KG1 (cell line): ENCODE measurements at places on chromosomes 1 and 21.

DNA sequence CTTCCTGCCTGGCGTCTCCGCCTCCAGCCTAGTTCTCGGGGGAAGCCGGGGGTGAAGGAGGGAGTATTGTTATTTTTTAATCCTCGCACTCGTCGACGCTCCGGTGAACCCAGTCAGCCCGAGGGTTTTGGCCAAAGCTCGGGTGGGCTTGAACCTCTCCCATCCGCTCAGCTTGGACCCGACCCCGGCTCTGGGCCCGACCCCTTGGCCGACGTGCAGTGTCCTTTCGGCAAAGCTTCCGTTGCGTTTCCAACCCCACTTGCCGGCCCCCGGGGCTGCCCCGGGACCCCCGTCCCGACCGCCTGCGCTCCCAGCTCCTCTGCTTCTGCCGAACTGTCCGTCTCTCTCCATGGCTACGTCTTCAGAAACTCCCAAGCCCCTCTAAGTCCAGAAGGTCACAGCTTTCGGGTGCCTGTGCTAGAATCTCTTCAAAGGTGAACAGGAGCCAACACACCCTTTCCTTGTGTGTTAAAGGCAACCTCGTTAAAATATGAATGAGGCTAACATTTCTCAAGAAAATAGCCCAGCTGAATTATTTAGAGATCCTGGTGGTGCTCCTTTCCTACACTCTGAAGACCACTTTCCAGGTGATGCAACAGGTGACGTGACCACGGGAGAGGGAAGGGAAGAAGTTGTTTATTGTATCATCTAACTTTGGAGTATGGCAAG is 647 bp downstream of the DESI2 start:
- DNase-seq = no peak

- DNase-seq = no peak
These were observed 320.1 kb downstream of the TPR start for GRCh38 chr1:186054932-186055331.

- no peak for DNase-seq
These were observed 4.9 kb upstream of the EPS15 start for GRCh38 chr1:51523931-51524330.

DNA sequence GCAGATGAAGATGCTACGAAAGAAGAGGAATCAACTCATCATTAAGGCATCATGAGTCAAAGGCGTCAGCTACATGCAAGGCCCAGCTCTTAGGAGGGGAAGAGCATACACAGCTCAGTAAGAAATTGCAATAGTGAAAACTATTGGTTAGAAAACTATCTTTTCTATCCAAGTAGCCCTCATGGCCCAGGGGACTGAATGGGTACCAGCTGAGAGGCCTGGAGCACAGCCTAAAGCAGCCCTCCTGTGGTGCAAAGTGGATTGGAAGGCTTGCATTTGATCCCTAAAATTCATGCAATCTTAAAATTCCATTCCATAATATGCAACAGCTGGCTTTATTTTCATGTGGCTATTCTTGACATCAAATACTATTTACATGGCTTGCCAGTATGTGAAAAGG is 251.8 kb upstream of the USP24 start:
- no peak for DNase-seq

DNA sequence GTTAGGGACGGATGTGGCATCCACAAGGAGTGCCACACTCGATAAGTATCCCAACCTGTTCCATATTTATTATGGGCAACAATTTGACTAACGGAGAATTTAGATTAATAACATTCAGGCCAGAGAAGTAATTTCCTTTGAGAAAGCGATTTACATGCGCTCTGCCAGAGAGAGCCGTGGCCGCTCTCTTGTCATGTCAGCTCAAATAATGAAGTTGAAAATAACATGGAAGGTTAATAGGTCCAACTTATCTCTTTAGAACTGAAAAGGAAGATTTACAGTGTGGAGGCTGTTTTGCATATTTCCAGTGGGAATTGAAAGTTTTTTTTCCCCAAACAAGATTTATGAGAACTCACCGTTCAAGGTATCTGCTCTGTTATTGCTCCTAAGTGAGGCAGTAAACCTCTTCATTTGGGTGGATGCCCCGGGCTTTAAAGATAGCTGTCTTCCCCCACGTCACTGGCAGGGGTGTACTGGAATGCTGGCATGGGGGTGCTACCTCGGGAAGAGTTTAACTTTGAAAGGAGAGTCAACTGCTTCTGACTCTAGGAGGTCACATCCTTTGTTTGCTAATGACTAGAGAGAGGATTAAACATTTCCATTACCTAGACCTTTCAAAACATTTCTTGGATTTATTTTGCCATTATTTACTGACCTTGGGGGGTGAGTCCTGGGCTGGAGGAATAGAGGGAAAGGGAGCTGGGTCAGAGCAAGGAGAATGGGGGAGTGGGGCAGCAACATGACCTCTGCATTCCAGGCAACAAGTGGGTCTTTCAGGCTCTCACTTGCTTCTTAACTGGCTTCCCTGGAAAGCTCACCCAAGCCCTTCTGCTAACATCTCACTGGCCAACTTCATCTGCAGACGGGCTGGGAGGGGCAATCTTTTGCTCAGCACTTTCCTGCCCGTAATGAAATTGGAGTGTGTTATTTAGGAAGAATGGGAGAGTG is 204.2 kb downstream of the CAMTA1 start:
- DNase-seq = no peak

DNA sequence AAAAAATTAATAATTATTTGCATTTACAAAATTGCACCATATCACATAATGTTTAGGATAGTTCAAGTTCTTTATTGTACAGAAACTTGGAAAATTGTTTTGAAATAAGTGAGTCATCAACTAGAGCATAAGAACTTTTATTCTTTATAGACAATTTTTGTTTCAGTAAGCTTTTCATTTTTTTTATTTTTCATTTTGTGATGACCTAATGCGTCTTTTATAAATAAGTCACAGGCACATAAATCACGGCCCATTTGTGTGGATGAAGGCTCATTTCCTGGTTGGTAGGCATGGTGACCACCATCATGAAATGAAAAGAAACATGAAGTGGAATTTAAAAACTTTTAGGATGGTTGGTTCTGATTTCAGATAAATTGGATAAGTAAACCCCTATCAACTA is 39.3 kb downstream of the SPAG17 start:
- DNase-seq = no peak

GRCh38 chr1:39046613-39047210 is 20.6 kb downstream of the NDUFS5 start:
- no peak for DNase-seq

GRCh38 chr1:27506703-27507102 is 16.7 kb upstream of the WASF2 start:
- DNase-seq = no peak

- no peak for DNase-seq
These were observed 94.3 kb downstream of the PSMG1 start for GRCh38 chr21:39088831-39089380.

- DNase-seq = no peak
These were observed 2.8 kb downstream of the PRDM16 start for GRCh38 chr1:3071565-3072390.

DNA sequence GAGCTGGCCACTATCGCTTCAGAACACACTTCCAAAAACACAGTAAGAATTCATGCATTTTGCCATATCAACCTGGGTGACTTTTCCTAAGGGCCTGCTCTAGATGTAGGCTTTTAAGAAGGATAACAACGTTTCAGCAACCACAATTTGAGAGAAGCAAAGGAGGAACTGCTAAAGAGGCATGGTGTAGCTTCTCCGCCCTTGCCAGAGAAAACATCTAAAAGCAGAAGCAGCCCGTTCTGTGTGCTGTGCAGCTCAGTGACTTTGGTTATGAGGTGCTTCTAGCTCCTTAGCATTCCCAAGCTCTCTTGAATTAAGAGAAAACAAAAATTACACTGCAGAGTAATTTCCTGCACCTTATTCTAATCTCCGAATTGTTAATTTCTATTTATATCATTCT is 2.7 kb downstream of the PER3 start:
- no peak for DNase-seq

DNA sequence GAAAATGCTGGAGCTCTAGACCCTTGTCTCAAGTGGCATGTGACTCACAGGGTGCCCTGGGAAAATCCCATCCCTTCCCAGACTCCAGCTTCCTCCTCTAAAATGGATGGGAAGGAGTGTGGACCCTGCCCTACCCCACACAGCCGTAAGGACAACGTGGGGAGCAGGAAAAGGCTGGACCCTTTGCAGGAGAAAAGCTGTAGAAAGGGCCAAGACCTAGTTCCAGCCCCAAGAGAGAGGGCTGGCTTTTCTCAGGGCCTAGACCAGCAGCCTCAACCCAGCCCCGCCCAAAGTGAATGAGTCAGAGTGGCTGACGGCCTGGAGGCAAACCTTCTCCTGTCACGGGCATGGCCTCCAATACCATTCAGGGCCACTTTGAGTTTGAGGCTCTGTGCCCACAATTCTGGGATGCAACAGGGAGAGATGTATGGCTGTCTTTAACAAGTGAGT is 1.1 kb downstream of the LAMB3 start:
- DNase-seq = no peak
